ENCODE measurements at places on chromosomes 3 and 15. TPM values are rescaled to one million over a fixed set of nuclear protein-coding genes. Genes with fewer than 3 reads are reported as not detected.

Gene FBXL2
- total RNA-seq: 8.6 TPM

Gene PPP2R3A
- total RNA-seq: 14.8 TPM

Gene STRIT1
- total RNA-seq: not detected

Gene SAMD7
- total RNA-seq: not detected

Gene CXCR6
- 1.1 TPM for total RNA-seq

Gene CATSPER2
- total RNA-seq: 3.7 TPM

Gene XYLB
- 3.0 TPM for total RNA-seq

Gene TRIM59
- 2.1 TPM for total RNA-seq

Gene SLC6A1
- total RNA-seq: not detected

Gene ATP13A5
- total RNA-seq: not detected

Gene ZPLD1
- total RNA-seq: not detected

Gene LMCD1
- total RNA-seq: 211 TPM

Gene RASGRF1
- 0.22 TPM for total RNA-seq

Gene USP8
- total RNA-seq: 65.2 TPM

Gene FAM81A
- total RNA-seq: 2.2 TPM

Gene IQSEC1
- 99.1 TPM for total RNA-seq

Gene CBLB
- total RNA-seq: 172 TPM

Gene SKOR1
- not detected for total RNA-seq

Gene WDR72
- not detected for total RNA-seq

Gene BOC
- total RNA-seq: 22.2 TPM

Gene CLEC3B
- 1,223 TPM for total RNA-seq

Gene NFKBIZ
- 19.2 TPM for total RNA-seq

Gene ZNF385D
- total RNA-seq: 4.2 TPM

Measured in subcutaneous adipose tissue (tissue), 4 donors.